ENCODE measurements at places on chromosomes 2 and 18.

GRCh38 chr2:181348107-181348837 is 108.9 kb upstream of the ITGA4 start:
- DNase-seq, result no peak

- DNase-seq, result no peak
Measured at GRCh38 chr2:187224989-187225388, 223.1 kb downstream of the CALCRL start.

DNA sequence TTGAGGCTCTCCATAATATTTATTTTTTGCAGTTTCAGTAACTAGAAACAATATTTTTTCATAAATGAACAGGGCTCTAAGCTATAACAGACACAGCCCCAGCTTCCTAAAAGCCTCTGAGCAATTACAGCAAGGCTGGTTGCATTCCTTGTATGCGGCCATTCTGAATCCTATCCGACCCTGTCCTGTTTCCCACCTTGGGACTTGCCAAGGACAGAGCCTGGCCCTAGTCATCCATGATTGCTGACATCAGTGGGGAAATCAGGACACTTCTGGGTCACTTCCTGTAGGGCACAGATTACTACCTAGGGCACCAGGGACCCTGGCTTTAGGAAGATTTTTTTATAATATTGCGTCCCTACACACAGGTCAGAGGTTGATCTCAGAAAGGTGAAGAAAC is 5.5 kb downstream of the TMEM177 start:
- no peak for DNase-seq

- DNase-seq, result no peak
Measured at GRCh38 chr2:96924775-96925747, 55.2 kb upstream of the SEMA4C start.

- no peak for DNase-seq
Measured at GRCh38 chr2:68762100-68762499, 27.5 kb downstream of the ARHGAP25 start.

DNA sequence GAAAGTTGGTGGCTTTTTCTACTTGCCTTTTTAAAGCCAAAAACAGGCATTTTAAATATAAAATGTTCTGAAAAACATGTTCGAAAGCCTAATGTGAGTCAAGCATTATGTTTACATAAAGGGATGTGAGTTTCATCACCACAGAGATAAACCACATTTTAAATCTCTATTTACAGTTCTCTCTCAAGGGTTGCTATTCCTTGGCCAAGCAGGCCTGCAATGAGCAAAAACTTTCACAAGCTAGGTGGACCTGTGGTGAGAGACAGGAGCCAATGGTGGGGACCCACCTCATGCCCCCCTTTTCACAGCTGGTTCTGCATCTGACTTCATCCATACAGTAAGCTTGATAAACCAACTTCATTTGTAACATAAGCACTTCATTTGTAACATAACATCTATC is 65.1 kb downstream of the CUL3 start:
- no peak for DNase-seq

GRCh38 chr2:236093134-236093533 is 75.1 kb downstream of the GBX2 start:
- DNase-seq, result no peak

DNA sequence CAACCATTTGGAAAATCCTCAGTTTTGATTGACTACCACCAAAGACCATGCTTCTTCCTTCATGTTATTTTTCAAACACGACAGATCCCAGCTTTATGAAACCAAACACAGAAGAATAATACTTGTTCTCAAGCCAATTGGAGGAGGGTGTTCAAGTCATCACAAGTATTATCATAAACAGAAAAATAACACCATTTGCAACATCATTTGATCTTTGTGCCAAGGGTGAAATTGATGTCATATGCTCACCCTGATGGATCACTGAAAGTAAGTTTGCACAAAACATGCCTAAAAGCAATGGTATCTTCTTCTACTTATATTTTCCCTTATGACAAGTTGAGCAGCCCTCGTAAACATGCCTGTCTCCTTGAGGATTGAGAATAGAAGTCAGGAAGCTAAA is 448.0 kb upstream of the ZEB2 start:
- DNase-seq, result no peak

GRCh38 chr2:118168615-118169014 is 80.3 kb downstream of the INSIG2 start:
- DNase-seq, result no peak

- no peak for DNase-seq
Measured at GRCh38 chr2:230400454-230400853, 15.5 kb upstream of the SP100 start.

- DNase-seq, result no peak
Measured at GRCh38 chr2:103010306-103010705, 248.5 kb downstream of the TMEM182 start.

DNA sequence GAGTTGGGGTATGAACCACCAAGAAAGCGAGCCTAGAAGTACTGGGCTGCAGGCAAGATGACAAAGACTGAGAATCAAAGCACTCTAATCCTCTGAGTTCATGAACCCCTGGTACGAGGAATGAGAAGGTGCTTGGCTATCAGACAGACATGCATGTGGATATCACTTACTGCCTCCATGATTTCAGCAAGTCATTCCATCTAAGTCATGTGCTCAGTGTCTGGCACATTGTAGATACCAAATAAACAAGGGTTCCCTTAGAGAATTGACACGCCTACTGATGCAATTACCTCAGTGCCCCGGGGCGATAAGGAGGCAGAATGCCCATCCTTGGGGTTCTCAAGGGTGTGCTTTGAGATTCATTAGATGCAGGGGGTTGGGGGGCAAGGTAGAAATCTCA is 125.6 kb upstream of the PKDCC start:
- DNase-seq, result no peak

DNA sequence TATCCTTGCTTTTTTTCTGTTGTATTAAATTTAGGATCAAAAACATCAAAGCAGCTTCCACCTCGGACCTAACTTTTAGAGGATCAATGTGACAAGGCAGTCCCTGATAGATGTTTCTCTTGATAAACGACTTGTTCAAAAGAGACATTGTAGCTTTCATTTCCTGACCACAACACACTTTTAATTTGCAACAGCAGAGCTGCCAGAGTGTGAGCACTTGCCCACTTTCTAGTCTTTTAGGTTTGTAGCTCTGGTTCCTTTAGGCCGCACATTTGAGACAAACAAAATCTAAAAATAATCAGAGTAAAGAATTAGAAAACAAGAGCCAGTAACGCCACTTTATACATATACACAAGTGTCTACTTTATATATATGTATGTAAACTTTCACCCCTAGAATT is 3.1 kb downstream of the FIGN start:
- DNase-seq, result no peak

DNA sequence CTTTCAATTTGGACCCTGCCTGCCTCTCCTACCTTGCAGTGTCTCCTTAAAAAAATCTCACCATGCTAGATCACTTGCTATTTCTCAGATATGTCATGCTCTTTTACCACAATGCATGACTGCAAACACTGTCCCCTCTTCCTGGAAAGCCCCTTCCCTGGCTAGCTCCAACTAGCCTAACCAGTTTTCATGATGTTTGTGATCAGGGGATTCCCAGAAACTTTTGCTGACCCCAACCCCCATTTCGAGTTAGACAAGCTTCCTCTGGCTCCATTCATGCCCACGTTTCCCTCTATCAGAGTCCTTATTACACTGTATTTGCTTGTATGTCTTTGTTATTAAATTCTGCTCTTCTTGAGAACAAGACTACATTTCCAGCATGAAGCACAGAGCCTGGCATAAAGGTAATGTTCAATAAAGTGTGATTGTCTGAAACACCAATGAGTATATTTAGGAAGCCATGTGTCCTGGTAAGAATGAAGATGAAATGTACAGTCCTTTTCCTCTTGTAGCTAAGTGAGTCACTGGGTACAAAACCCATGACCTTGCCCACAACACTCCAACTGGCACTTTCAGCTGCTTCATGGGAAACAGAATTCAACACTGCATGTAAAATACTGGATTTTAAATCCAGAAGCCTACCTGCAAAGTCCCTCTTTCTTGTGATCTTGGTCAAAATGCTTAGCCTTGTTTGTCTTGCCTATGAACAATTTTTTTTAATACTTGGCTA is 62.0 kb upstream of the ATL2 start:
- no peak for DNase-seq

GRCh38 chr2:156464106-156464505 is 27.9 kb downstream of the GPD2 start:
- no peak for DNase-seq

DNA sequence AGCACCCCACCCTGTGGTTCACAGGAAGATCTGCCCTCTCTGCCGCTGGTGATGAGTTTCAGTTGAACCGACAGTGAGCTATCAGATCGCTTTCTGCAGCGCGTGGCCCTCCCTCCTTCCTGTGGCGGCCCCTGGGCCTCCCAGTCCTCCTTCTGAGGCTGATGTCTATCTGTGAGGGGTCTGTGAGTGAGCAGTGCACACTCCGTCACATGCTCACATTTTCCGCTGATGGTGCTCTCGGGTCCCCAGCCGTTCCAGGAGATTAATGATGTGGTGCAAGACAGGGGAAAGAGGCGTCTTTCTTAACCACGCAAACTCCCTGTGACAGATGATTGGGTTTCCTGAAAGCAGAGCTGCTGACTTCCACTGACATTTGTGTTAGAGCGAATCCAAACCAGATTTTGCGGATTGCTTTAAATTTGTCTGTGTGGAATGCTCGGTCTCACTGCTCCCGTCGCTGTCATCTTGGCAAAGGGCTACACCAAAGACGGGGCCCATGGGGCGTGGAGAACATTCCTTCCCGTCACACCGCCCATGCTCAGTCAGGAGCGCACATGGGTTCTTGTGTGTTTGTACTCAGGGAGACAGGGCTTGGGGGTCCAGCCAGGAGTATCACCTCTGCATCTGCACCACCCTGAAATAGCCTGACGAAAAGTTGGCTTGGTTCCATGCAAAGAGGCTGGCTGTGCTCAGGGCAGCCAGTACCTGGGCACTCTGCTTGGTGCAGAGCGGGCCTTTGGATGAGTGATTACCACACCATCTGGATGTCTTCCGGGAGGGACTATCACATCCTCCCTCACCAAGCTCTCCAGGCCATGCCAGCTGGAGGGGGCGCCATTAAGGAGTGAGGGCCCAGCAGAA is 154.7 kb upstream of the HS6ST1 start:
- peak; percentile 74 for DNase-seq

GRCh38 chr2:241029599-241030332 is 31.3 kb downstream of the SNED1 start:
- DNase-seq, result no peak

DNA sequence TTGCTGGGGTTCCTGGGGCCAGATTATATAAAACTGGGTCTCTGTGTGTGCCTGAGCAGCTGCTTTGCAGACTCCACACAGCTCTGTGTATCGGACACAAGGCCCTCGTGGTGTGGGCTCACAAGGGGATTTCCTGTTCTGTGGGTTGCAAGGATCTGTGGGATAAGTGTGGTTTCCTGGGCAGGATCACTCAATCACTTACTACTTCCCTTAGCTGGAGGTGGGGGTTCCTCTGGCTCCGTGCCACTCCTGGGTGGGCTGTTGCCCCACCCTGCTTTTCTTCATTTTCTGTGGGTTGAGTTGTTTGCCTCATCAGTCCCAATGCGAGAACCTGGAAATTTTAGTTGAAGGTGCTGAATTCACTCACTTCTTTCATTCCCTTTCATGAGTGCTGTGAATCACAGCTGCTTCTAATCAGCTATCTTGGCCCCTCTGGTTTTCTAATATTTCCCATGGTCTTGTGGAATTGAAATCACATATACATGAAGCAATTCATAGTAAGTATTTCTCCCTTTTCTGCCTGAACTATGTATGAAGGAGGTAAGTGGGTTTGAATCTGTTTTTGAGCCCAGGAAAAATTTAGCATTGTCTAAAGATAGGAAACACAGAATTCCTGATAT is 196.3 kb downstream of the DCDC2C start:
- DNase-seq, result no peak

DNA sequence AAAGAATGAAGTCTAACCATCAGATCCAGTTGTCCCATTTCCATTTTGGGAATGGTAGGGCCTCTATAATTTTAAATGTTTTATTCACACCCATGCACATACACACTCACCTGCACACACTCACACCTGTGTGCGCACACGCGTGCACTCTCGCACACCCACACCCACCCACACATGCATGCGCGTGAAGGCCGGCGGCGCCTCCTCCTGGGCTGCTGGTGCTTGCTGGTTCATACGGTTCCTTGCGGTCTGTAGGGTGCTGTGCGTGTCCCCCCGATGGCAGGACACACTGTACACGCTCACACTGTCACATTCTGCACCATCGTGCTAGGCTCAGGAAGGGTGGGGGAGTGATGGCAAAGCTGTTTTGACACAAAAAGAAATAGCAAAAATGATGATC is 63.2 kb downstream of the TSHZ1 start:
- no peak for DNase-seq

- DNase-seq, result no peak
Measured at GRCh38 chr2:158049129-158049855, 52.4 kb upstream of the UPP2 start.

DNA sequence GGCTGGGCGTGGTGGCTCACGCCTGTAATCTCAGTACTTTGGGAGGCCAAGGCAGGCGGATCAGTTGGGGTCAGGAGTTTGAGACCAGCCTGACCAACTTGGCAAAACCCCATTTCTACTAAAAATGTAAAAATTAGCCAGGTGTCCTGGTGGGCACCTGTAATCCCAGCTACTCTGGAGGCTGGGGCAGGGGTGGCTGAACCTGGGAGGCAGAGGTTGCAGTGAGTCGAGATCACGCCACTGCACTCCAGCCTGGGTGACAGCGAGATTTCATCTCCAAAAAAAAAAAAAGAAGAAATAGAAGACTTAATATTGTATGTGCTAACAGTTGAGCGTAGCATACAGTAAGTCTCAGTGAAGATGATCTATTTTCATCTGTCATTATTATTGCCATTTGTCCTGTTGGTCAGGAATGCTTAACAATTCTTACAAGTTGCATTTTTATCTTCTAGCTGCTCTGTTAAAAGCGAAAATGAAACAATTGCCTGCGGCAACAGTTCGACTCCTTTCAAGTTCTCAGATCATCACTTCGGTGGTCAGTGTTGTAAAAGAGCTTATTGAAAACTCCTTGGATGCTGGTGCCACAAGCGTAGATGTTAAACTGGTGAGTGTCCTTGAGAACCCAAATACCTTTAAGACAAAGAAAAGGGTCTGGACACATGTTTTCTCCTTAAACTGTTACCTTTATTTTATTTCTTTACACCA is 7.2 kb downstream of the PMS1 start:
- DNase-seq, result no peak

GRCh38 chr2:178807227-178808008 is at the start of gene TTN:
Gene TTN (minus strand): TSS chr2:178807423. CDS start chr2:178804642, 2,781 bp downstream.
- DNase-seq, result no peak

- DNase-seq, result no peak
Measured at GRCh38 chr18:78666666-78667335, 312.8 kb upstream of the SALL3 start.

DNA sequence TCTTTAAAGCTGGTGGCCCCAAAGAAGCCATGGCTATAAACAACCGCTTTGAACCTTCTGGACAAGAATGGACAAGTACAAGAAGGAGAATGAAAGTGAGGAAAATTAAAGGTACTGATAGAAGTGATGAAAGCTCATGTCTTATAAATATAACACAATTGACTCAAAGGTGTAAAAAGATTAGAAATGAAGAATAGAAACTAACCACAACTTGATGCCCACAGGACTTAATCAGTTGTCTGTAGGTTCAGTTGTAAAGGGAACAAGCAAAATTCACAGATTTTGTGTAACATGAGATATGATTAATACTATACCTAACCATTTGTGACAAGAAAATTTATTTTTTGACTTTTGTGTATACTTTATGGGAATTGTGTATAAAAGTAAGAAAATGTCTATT is 135.7 kb downstream of the NUP35 start:
- no peak for DNase-seq

- DNase-seq, result no peak
Measured at GRCh38 chr18:44584900-44585299, 95.8 kb upstream of the SETBP1 start.

- no peak for DNase-seq
Measured at GRCh38 chr2:172099472-172100079, 3.1 kb downstream of the DLX2 start.

- no peak for DNase-seq
Measured at GRCh38 chr18:45139478-45139877, 458.8 kb downstream of the SETBP1 start.

Measured in right renal cortex interstitium (tissue), 3 donors.